Cortex of kidney (tissue), 1 donor: ENCODE measurements at places on chromosomes 4 and X.

DNA sequence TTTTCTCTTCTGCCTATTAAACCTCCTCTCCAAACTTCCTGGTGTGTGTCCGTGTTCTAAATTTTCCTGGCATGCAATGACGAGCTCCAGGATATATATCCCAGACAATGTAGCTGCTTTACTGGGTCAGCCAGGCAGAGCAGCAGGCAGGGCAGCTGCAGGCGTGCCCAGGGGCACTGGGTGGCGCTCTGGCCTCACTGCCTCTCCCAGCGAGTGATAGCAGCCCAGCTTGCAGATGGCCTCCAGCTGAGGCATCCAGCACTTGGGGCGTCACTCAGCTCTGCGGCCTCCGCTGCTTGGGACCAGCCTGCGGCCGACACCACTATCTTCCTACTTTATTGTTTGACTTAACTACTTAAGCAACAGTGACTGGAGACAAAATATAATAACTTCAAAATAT, 23.0 kb upstream of the UBA6 start:
- DNase-seq: no peak

- no peak for DNase-seq
These were observed 189.3 kb upstream of the GPRIN3 start for GRCh38 chr4:89496851-89497250.

DNA sequence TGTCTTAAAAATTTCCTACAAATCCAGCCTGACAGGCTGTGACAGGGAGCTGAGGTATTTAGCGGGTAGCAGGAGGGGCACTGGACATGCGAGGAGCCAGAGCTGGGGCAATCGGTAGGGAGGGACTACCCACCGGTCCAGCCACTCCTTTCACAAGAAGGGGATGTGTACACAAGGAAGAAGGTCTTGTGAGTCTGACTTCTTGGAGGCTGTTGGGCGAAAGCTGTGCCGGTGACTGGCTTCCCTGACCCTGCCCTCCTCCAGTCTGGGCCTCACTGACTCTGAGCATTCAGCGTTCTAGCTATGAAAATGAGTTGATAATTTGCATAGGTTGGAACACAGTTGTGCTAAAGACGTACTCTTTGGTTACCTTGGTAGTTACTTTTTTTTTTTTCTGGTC, 12.7 kb upstream of the CXCL8 start:
- no peak for DNase-seq

GRCh38 chr4:105828074-105828473, 67.2 kb upstream of the NPNT start:
- DNase-seq: no peak

GRCh38 chr4:101418055-101418454, 70.7 kb upstream of the PPP3CA start:
- no peak for DNase-seq

GRCh38 chr4:116755051-116755450, 330.3 kb downstream of the TRAM1L1 start:
- no peak for DNase-seq

DNA sequence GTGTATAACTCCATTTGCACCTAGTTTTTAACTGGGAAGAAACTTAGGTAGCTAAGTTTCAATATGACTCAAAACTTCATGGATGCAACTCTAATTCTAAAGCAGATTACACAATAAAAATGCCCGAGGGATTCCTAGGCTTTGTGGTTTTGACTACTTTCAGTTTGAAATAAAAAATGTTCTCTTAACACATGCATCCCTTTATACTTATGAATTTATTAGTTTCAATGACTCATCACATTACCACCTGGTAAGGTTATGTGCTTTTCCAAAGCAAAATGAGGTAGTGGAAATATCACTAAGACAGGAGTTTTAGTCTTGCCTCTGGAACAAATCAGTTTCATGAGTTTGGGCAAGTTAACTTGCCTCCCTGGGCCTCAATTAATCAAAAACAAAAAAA, 125.5 kb downstream of the OPHN1 start:
- no peak for DNase-seq

DNA sequence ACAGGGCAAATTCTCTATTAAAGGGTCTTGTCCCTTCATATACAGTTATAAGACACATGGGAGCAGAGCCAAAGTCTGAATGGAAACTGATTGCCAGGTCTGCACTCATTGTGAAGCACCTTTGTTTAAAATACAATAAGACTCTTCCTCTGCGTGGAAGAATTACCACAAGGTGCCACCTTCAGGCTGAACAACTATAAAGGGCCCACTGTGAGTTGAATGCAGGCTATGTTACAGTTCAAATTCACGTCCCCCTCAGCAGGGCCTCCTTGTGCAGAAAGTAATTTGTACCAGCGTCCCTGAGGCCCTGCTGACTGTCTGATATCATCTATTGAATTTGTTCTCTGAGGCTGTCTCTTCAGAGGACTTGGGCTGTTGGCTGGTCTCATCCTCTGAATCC, 225.8 kb upstream of the TEX13C start:
- DNase-seq: no peak

- no peak for DNase-seq
These were observed 313.4 kb upstream of the BOD1L1 start for GRCh38 chr4:13940921-13941320.

GRCh38 chr4:94636004-94636403, 121.8 kb upstream of the BMPR1B start:
- no peak for DNase-seq

- peak; percentile 2 for DNase-seq
These were observed 155.4 kb upstream of the PLAC1 start for GRCh38 chrX:134813697-134814096.

DNA sequence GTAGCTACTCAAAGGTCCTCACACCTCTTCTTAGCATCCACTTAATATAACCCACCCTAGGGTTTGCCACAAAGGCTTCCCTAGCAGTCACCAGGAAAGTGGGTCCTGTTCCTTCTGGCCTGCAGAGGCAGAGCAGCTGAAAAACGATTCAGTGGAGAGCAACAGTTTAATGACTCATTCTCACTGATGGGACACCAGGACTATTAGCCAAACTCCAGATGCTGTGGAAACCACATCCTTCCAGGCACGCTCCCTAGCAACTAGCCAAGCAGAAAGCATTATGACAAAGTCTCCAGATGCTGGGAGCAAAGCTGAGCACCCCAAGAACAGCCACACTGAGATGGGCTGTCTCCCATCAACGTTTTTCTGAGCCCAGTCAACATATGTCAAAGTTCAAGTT, 30.3 kb upstream of the UTP14A start:
- no peak for DNase-seq

GRCh38 chr4:128334256-128334655, 46.6 kb upstream of the PGRMC2 start:
- DNase-seq: no peak

DNA sequence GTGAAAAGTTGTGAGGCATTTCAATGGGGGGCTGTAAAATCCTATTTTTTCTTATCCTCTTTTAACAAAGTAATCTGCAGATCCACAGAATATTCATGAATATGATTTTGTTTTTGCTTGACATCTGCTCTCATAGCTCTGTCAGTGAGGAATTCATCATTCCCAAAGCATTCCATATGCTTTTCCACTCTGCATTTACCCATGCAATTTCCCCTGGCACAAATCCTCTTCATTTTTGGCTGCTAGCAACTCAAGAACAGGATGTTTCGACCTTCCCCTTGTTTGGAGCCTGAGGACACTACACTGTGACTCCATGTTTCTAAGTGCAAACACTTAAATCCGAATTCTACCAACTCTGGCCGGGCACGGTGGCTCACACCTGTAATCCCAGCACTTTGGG, 48.5 kb downstream of the KLHL15 start:
- no peak for DNase-seq

DNA sequence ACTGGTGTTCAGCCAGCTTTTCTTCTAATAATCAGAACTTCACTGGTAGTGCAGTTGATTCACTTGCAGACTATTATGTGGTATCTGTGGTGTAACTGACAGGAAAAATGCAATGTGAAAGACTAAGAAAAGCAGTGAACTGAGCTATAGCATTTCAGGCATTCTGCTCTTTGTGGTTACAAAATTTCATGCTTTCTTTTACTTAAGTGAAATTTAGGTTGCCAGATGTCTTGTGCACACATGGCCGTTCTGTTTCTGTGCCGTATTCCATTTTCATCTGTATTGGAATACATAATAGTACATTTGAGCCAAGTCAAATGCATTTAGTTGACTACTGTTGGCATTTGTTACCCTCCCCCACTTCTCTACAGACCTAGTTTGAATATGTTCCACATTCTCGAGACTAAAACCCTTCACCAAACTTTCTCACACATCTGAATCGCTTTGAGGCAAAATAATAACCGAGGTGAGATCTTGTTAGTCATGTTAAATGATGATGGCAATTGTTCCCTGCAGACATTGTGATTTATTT, 8.2 kb downstream of the RTL3 start:
- no peak for DNase-seq

- DNase-seq: no peak
These were observed 37.9 kb upstream of the SORCS2 start for GRCh38 chr4:7154351-7154981.

GRCh38 chr4:173014836-173015235, 153.8 kb upstream of the GALNT7 start:
- no peak for DNase-seq

GRCh38 chr4:48046059-48046458, 29.5 kb downstream of the NIPAL1 start:
- no peak for DNase-seq

DNA sequence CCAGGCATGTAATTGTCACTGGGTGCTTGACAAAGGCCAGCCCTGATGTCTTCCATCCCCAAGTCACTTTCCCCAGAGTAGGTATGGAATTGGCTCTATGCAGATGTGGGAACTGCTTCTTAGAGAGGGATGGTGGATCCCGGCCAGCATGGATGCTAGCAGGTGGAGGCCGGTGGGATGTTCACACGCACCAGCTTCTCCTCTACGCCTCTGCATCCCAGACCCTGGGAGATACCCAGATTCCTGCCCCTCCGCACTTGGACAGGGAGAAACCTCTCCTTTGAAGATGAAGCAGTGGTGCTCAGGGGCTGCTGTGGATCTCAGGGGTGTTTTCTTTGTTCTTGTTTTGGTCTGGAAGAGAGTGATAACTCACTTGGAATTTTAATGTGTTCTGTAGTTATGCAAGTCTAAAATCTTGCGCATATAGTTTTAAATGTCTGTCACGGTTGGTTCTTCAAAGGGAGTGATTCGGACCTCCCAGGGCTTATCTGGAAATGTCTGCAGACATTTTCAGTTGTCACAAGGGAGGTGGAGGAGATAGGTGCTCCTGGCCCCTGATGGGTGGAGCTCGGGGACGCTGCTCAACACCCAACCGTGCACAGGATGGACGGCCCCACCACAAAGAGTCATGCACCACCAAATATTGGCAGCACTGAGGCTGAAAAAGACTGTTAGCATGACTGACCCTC, 308.0 kb downstream of the DHRSX start:
- DNase-seq: no peak

- DNase-seq: no peak
These were observed 197.7 kb downstream of the CAMK2D start for GRCh38 chr4:113563691-113564378.

- DNase-seq: no peak
These were observed 15.4 kb downstream of the IQSEC2 start for GRCh38 chrX:53265771-53266574.

DNA sequence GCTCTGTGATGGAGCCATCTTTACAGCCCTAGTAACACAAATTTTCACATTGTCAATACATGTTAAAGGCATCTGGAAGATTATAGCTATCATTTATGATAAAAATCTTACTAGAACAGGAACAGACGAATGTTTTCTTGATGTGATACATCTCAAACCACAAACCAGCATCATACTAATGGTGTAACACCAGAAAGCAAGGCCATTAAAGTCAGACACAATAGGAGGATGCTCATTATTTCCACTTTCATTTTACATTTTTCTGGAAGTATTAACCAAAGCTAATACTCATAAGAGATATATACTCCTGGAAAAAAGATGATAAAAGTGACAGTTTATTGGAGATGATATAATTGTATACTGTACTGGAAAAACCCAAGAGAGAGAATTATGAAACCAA, 5.3 kb downstream of the AKAP14 start:
- DNase-seq: no peak

DNA sequence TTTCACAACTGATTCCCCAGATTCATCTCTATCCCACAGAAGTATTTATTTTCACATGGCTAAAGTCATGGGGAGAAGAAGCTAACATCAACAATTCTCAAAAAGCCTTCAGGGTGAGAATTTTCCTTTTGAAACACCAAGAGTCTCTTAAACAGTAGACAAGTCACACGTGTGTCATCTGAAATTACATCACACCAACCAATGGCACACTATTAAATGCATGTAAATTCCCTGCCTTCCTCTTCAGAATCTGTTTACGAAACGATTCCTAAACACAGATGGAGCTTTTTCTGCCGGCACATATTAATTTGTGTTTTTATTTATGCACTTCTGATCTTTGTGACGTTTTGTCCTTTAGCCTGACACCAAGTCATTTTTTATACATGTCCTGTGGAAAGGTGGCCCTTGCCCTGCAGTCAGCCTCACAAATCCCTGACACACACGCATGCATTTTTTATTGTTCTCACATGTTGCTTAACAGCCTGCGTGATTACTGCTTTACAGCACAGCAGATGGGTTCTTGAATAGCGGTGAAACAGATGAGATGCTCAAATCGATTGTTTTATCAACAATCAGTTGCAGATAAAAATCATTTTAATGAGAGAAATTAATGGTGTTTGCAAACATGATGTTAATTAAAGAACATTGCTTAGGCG, 735.9 kb upstream of the TENM3 start:
- DNase-seq: no peak

DNA sequence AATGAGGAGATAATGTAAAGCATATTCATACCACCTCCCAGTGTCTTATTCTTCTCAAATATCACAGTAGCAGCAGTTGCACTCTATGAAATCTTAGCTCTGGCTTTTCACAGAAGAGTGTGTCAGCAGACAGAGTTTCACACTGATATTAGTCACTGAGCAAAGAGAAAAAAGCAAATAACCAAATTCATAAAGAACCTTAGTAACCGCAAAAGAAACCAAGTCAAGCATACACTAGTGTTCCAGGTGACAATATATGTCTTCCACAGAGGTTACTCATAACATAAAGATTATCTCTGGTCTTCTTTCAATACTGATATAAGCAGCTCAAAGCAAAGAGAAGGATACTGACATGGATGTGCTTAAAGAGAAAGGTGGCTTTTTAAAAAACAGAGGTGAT, 181.7 kb upstream of the EDNRA start:
- no peak for DNase-seq

GRCh38 chrX:48649102-48649501, 34.5 kb upstream of the WAS start:
- DNase-seq: no peak

DNA sequence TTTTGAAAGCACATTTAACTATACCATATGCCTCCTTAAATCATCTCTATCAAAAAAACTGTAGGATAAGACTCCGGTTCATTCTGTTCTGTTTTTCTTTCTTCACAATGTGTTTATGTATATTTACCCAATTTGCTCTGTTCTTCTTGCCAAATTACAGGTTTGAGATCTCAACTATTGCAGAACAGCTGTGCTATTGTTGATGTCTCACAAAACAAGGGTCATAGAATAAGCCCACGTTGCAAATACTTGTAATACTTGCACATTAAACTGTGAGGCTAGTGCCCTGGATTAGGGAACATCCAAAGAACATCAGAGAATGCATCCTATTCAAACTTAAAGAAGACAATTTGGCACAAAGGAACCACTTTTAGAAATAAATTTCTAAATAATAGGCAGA, 45.4 kb downstream of the ANTXR2 start:
- no peak for DNase-seq

- no peak for DNase-seq
These were observed 53.2 kb upstream of the TMEM150C start for GRCh38 chr4:82614838-82615449.
